ENCODE measurements at places on chromosomes 12 and 14.

DNA sequence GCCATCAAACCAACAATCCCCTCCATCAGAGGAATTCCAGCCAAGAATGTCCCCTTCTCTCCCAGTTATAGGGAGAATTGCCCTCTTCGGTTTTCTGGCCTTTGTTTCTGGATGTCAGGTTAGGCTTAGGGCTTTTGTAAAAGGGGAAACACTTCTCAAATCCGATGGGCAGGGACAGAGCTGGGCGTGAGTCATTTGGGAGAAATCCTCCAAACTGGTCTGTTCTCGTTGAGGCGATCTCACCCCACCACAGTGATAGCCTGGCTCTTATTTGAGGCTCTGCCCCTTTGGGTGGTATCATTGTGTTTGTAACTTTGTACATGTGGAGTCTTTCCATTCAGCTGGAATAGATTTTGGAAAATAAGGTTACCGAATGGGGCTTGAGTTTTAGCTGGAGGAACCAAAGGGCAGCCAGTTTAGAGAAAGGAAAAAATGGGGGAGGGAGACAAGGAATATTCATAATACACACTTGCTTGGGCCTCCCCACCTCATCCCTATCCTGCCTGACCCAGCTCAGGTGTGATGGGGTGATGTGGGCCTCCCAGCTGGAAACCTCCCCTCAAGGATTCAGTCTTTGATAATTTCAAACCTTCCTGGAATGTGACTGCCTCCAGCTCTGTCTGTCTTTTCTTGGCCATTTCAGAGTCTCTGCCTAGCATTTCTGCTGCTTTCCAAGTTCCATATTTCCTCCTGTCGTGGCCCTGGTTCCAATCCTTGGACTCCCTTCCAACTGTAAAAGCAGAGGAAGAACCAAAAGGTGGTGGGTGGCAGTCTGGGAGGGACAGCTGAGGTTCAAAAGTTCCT is 7.5 kb downstream of the HOXC4 start:
- no peak for DNase-seq

- peak; percentile 48 for DNase-seq
These were observed 3.5 kb downstream of the FMNL3 start for GRCh38 chr12:49703647-49704137.

- no peak for DNase-seq
These were observed 769 bp upstream of the ZNF740 start for GRCh38 chr12:53179687-53180219.

- no peak for DNase-seq
These were observed 41.4 kb upstream of the NUDT4 start for GRCh38 chr12:93336291-93336741.

DNA sequence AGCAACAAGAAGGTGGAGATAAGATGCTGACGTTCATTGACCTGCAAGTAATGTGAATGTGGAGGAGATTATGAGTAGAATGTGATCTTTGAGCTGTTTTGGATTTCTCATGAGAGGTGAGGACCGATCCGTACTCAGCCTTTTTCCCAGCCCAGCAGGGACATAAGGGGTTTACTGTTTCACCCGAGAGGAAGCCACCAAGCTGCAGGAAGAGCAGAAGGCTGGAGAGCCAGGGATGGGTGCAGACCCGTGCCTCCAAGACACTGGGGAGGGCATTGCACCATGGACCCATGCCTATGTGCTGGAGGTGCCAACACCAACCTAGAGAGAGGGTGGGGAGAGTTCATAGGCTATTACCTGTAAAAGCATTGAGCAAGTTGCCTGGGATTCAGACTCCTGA is 206.0 kb upstream of the DIO3 start:
- DNase-seq, result no peak

DNA sequence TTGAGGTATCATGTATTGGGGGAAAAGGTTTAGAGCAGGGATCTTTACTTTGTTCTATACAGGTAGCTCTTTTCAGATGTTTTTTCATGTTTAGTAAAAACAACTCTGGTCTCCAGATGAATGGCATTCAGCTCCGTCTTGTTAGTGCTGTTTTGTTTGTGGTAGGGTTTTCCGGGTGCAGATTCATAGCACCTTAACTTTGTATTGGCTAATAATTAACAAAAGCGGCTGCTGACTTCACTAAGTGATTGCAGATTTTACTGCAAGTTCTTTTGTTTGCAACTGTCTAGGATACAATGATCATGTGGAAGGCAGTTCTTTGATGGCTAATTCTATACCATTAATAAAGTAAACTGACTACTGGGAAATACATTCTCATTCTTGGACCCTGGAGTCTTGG is 32.2 kb upstream of the BHLHE41 start:
- no peak for DNase-seq

- no peak for DNase-seq
These were observed 1.5 kb downstream of the TTC6 start for GRCh38 chr14:37596790-37597472.

GRCh38 chr14:100007254-100007653 is 58.0 kb upstream of the EVL start:
- no peak for DNase-seq

DNA sequence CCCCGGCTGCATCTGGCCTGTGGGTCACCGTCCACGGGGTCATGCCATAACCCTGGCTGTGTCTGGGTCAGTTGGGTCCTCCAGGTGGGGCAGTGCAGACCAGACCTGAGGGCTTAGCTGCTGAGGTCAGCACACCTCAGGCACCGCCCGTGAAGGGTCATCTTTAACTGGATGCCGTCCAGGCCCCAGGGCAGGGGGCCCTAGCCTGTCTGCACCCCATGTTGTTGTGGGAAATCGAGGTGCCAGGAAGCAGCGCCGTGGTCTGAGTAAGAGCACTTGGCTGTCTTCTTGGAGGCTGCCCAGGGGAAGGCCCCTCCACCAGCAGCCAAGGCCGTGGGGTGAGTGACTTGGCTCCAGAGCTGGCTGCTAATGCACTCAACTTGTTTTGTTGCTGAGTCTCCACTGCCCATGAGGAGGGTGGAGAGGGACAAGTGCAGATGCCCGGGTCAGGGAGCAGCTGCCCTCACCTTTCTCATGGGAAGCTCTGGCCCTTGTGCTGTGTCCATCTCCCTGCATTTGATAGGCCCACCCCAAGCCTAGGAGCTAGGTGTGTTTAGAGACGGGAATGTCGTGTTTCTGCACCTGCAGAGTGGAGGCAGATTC is 317.2 kb downstream of the TMEM121 start:
- DNase-seq, result no peak

DNA sequence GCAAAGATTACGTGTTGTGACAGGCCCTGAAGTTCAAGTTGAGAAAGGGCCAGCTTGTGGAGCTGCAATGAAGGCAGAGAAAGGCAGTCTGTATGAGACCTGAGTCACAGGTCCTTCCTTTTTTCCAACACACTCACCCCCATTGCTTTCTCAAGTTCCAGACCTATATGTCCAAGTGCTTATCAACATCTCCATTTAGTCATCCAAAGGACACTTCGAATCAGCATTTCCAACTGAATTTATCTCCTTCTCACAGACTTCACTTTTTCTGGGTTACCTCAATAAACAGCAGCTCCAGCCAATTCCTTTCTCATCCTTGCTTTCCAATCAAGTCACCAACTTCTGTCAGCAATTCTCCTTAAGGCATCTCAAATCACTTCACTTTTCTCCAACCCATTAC is 56.4 kb upstream of the KIF21A start:
- DNase-seq, result no peak

- DNase-seq, result no peak
These were observed 32.8 kb upstream of the DEGS2 start for GRCh38 chr14:100192250-100192671.

GRCh38 chr14:85257287-85257686 is 272.7 kb upstream of the FLRT2 start:
- DNase-seq, result no peak

- DNase-seq, result no peak
These were observed 2.4 kb downstream of the PFKM start for GRCh38 chr12:48121522-48121921.

GRCh38 chr12:112116232-112117060 is 7.9 kb upstream of the NAA25 start:
- no peak for DNase-seq

DNA sequence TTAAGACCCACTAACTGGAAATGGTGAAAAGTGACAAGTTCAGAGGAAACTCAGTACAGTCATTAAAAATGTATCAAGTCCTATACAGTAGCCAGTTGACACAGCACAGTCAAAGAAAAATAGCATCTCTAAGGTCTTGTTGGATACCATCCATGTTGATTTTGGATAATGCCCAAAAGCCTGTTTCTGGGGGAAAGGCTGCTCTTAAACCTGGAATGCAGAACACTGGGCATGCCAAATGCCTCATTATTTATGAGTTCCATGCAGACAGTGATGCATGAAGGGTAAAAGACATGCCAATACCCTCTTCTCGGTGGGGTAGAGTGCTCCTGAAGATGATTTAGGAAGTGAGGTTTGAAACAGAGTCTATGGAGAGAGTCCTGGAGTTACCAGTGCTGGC is 29.6 kb downstream of the KCNK13 start:
- DNase-seq, result no peak

GRCh38 chr14:91996948-91997371 is 42.9 kb downstream of the TRIP11 start:
- DNase-seq, result no peak

- DNase-seq, result peak; percentile 27
These were observed at the start of gene DEGS2 for GRCh38 chr14:100159094-100159864. Gene DEGS2 (minus strand): TSS chr14:100159645. CDS start chr14:100159587, 58 bp downstream.

- DNase-seq, result no peak
These were observed 15.7 kb downstream of the CLIP1 start for GRCh38 chr12:122406701-122407164.

DNA sequence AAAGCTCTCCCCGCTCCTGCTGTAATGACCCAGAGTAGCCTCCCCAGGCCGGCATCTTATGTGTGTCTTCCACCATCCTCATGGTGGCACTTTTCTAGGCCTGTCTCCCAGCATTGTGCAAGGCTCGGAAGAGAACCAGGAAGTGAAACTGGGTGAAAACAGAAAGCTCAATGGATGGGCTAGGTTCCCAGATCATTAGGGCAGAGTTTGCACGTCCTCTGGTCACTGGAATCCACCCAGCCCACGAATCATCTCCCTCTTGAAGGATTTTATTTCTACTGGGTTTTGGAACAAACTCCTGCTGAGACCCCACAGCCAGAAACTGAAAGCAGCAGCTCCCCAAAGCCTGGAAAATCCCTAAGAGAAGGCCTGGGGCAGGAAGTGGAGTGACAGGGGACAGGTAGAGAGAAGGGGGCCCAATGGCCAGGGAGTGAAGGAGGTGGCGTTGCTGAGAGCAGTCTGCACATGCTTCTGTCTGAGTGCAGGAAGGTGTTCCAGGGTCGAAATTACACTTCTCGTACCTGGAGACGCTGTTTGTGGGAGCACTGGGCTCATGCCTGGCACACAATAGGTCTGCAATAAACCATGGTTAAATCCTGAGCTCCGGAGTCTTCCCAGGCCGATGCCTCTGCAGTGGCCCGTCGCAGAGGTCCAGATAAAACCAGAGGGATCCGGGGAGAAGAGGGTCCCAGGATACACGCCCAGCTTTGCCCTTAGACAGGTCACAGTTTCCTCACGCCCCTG is 15.6 kb downstream of the ACVRL1 start:
- no peak for DNase-seq

GRCh38 chr12:87812030-87812429 is 217.2 kb downstream of the C12orf50 start:
- DNase-seq, result no peak

DNA sequence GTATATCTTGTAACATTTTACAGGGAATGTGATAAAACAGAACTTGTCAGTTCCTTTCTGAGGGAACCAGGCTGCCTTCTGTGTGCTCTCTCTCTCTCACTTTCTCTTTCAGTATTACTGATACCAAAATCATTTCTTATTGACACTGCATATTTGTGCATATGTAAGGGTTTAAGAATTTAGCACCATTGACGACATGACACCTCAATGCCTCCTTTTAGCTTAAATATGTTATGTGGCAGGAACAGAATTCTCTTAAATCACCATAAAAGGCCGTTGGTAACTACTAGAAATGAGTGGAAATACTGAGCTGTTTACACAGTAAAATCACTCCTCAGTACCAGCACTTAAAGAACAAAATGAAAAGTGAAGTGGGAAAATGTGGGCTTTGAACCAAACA is 457.7 kb upstream of the SYT1 start:
- DNase-seq, result no peak

- no peak for DNase-seq
These were observed 52.3 kb upstream of the KCNA5 start for GRCh38 chr12:4991373-4991772.

- no peak for DNase-seq
These were observed 87.7 kb upstream of the FOXN3 start for GRCh38 chr14:89504602-89505313.

GRCh38 chr12:50934981-50935807 is 17.1 kb upstream of the HIGD1C start:
- no peak for DNase-seq

DNA sequence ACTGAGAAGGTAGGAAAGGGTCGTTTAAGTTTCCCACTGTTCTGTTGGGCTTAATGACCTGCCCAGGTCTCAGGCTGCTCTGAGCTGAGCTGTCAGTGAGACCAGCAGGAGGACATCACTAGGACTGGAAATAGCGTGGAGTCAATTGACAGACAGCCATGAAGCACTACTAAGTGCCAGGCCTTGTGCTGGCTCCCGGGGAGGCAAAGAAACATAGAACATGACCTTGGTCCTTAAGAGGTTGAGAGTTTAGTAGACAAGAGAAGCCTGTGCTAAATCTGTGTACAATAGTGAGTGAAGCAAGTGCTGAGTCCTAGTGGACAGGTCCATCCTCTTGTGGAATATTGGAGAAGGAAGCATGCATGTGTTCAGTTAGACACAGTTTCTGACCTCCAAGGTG is 239.2 kb downstream of the CACNA1C start:
- DNase-seq, result no peak

- no peak for DNase-seq
These were observed 22.2 kb downstream of the MMAB start for GRCh38 chr12:109551108-109551507.

DNA sequence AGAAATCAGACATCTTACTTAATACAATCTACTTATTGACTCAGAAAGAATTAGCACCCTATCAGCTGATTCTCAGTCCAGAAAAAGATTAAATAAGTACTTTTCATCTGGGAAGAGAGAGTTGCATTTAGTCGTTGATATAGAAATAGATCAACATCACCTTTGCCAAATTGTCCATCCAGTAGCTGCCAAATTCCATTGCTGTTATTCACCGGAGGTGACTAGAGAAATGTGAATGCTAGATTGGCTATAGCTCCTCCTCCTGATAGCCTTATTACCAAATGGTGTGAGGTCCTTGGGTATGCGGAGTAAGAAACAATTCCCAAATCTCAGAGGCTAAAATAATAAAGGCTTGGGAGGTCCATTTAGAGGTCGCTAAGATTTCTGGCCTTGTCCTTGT is 723.3 kb upstream of the FLRT2 start:
- no peak for DNase-seq
